Neural progenitor cell (in vitro differentiated cells): ENCODE measurements at places on chromosomes 5 and 9. TPM values are rescaled to one million over a fixed set of nuclear protein-coding genes. Genes with fewer than 3 reads are reported as not detected.

The C5orf47 gene
- 0.69 and 0.90 TPM in 2 replicates for total RNA-seq

The C6 gene
- not detected in 2 replicates for total RNA-seq

The SEMA6A gene
- total RNA-seq, result 75.3 and 86.4 TPM in 2 replicates

The CTSL gene
- 35.9 and 37.6 TPM in 2 replicates for total RNA-seq

The SIT1 gene
- total RNA-seq, result 0.56 and 0.86 TPM in 2 replicates

The DAB2 gene
- total RNA-seq, result 9.9 and 10.3 TPM in 2 replicates

The POC5 gene
- total RNA-seq, result 31.2 and 58.2 TPM in 2 replicates

The SURF2 gene
- total RNA-seq, result 16.0 and 19.6 TPM in 2 replicates

DNA sequence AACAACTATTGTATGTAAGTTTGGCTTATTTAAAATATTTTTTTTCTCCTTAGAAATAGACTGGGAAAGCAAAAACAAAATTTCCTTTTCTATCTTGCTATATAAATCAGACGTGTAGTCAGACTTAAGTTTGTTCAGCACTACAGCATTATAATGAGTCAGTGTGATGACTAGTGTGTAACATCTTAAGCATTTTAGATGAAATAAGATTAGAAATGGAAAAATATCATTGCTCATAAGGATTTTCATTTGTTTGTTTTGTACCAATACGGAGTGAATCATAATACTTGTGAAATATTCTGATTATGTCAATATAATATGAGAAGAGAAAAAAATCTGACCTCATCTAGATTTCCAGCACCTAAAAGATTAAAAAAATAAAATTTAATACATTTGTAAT lies 64.7 kb upstream of the RICTOR start:
- H3K4me1 ChIP-seq, result no peaks in the 10 kb centered on the region
- no peak for DNase-seq
- no peak overlapping the region for H3K27ac ChIP-seq
- H3K27me3 ChIP-seq, result no peaks in the 10 kb centered on the region

GRCh38 chr5:23612701-23613100 lies 105.3 kb downstream of the PRDM9 start:
- no peaks in the 10 kb centered on the region for H3K27me3 ChIP-seq
- no peaks in the 10 kb centered on the region for H3K4me1 ChIP-seq
- H3K27ac ChIP-seq, result no peak overlapping the region
- no peak for DNase-seq
- H3K4me3 ChIP-seq, result no peak overlapping the region

GRCh38 chr5:50967563-50968355 lies 301.3 kb downstream of the PARP8 start:
- DNase-seq, result peak; percentile 58
- H3K27ac ChIP-seq, result no peak overlapping the region
- peaks cover 98% of the 10 kb centered on the region for H3K27me3 ChIP-seq
- H3K4me3 ChIP-seq, result peak overlapping the region; percentile 38

DNA sequence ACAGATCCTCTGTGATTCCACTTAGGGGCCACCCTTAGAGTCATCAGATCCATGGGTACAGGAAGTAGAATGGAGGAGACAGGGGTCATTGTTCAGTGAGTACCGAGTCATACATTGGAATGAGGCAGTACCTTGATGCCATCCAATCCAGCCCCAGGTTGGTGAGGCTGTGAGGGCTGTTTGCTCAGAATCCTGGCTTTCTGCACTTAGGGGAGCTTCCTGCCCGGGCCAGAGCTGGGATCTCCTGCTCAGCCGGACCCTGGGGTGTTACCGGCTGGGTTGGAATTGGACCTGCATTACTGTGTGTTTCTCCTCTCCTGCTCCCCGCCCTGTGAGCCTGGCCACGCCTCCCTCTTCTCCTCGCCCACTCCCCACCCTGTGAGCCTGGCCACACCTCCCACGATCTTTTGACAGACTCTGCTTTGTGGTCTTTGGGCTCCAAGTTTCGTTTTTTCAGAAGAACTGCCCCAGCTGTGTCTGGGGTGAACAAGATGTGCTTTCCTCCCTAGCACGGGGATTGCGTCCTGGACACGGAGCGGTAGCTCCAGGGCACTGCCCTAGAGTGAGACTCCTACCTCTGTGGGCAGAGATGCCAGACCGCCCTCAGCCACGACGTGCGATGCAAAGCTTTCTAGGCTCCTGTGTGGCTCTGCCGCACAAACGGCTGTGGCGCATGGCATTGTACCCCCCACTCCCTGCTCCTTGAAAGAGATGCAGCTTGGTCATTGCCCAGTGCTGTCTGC lies 15.4 kb downstream of the TRAF2 start:
- no peaks in the 10 kb centered on the region for H3K27me3 ChIP-seq
- H3K4me3 ChIP-seq, result no peak overlapping the region
- no peak overlapping the region for H3K27ac ChIP-seq
- H3K4me1 ChIP-seq, result no peaks in the 10 kb centered on the region
- H3K36me3 ChIP-seq, result peaks cover 3% of the 10 kb centered on the region
- DNase-seq, result no peak

DNA sequence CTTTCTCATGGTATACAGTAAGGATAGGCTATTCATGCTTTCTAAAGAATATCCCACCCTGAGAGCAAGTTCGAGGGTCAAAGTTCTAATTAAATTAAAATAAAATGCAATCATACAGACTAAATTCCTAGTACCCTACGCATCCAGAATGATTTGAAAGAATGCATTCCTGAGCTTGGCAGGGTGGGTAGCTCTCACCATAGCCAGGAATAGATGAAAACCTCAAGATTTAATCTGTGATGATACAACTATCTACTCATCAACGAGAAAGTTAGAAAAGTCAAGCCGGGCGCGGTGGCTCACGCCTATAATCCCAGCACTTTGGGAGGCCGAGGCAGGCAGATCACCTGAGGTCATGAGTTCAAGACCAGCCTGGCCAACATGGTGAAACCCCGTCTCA lies 32.3 kb downstream of the SERINC5 start:
- no peak overlapping the region for H3K27ac ChIP-seq
- H3K36me3 ChIP-seq, result no peaks in the 10 kb centered on the region
- H3K27me3 ChIP-seq, result no peaks in the 10 kb centered on the region
- no peak overlapping the region for H3K4me3 ChIP-seq
- H3K4me1 ChIP-seq, result peaks cover 11% of the 10 kb centered on the region

GRCh38 chr5:148509893-148510292 lies 126.1 kb downstream of the FBXO38 start:
- H3K36me3 ChIP-seq, result no peaks in the 10 kb centered on the region
- H3K27me3 ChIP-seq, result no peaks in the 10 kb centered on the region
- no peak overlapping the region for H3K4me3 ChIP-seq
- DNase-seq, result no peak

DNA sequence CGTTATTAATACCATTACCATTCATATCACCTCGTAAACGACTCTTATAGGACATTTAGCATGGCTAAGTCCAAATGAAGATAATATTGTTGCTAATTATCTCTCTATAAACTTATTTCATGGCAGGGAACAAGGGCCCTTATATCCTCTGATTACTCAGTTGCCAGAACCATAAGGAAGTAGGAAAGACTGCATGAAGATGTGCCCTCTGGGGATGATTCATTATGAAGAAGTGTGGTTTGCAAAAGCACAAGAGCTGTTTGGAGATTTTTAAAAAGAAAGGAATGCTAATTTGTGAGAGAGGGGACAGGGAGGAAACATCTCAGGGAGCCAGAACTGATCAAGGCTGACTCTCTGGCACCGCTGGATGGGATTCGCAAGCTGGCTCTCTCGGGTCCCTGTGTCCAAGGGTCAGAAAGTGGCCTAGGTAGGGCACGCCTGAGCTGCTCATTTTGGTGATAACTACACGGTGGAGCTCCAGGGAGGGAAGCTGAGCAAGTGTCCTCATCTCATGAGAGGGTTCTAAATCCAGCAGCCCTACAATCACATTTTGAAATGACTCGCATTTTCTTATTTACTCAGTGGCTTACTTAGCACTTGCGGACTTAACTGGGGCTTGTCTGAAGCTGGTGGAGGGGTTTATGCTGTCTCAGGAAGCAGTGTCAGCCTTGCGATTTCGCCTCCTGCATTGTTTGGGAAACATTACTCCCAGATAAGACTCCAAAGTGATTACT lies 136.8 kb downstream of the C5orf15 start:
- H3K27me3 ChIP-seq, result peaks cover 4% of the 10 kb centered on the region
- no peaks in the 10 kb centered on the region for H3K4me1 ChIP-seq
- no peaks in the 10 kb centered on the region for H3K36me3 ChIP-seq

GRCh38 chr5:42718591-42718990 lies 38.0 kb upstream of the CCDC152 start:
- no peaks in the 10 kb centered on the region for H3K36me3 ChIP-seq
- no peak overlapping the region for H3K27ac ChIP-seq
- H3K27me3 ChIP-seq, result no peaks in the 10 kb centered on the region
- no peaks in the 10 kb centered on the region for H3K4me1 ChIP-seq
- no peak for DNase-seq

- no peaks in the 10 kb centered on the region for H3K4me1 ChIP-seq
- H3K27ac ChIP-seq, result no peak overlapping the region
- no peak overlapping the region for H3K4me3 ChIP-seq
- no peaks in the 10 kb centered on the region for H3K36me3 ChIP-seq
- H3K27me3 ChIP-seq, result no peaks in the 10 kb centered on the region
- DNase-seq, result no peak
Measured at GRCh38 chr5:76576996-76577395, 46.2 kb downstream of the F2RL2 start.
